Stimulated activated CD4-positive, alpha-beta T cell treated with anti-CD3 and anti-CD28 coated beads, Interleukin-15, amount 100 ng/mL, for 48 hours (primary cell): ENCODE measurements at places on chromosomes 5 and 9.

- no peak for DNase-seq
Observed at GRCh38 chr5:80191991-80192398, 63.9 kb downstream of the SERINC5 start.

GRCh38 chr9:133448487-133448972, 11.2 kb upstream of the CACFD1 start:
- no peak for DNase-seq

DNA sequence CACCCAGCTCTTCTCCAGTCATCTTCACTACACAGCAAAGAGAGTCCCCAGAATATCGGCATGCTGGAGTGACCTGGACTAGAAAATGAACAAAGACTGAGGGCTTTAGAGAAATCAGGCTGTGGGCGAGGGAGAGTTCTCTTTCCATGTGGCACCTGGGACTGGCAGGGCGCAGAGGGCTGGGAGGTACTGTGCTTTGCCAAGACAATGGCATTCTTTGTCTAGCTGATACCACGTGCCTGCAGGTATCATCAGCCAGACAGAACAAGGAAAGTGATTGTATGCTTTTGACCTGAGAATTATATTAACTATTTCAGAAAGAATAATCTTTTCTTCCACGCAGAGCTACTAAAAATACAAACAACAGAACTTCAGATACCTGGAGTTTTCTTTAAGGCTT, 30.5 kb downstream of the DDX31 start:
- no peak for DNase-seq

- DNase-seq: no peak
Observed at GRCh38 chr9:127991017-127991756, 10.4 kb upstream of the EEIG1 start.

GRCh38 chr9:18037981-18038380, 436.0 kb upstream of the ADAMTSL1 start:
- DNase-seq: no peak

DNA sequence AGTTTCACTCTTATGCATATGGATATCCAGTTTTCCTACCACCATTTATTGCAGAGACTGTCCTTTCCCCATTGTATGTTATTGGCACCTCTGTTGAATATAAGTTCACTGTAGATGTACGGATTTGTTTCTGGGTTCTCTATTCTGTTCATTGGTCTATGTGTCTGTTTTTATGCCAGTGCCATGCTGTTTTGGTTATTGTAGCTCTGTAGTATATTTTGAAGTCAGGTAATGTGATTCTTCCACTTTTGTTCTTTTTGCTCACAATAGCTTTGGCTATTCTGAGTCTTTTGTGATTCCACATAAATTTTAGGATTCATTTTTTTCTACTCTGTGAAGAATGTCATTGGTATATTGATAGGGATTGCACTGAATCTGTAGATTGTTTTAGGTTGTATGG, 26.1 kb upstream of the CCNB1 start:
- DNase-seq: no peak

DNA sequence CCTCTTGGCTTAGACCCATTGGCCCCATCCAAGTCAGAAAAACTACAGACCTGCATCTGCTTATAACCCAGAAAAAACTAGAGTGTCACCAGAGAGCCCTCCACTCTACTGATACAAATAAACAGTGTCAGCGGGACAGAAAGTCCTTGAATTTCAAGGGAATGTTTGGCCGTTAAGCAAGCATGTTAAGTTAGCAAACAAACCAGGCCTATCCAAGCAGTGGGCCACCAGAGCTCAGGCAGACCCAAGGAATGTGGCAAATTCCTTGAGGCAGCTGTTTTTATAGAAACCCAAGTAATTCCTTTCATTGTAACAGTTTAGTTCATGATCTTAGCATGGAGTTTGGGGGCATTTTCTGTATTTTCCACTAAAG, 70.9 kb downstream of the PRLR start:
- DNase-seq: no peak

GRCh38 chr5:763397-763796, 21.1 kb downstream of the ZDHHC11B start:
- no peak for DNase-seq

DNA sequence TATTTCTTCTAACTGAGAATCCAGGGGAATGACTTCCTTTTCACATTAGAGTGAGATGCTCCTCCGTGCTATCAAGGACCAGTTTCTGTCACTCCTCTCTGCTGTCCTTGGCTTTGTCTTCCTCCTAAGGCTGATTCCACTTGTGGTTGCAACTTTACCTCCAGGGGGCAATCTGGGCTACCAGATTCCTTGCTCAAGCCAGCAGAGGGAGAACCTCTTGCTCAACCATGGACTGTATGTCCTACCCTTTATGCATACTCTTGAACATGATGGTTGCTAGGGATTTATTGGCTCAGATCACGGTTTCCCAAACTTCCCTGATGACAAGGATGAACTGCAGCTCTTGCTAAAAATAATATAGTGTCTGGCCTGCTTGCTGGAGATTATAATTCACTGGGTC, 24.0 kb downstream of the NNT start:
- no peak for DNase-seq

DNA sequence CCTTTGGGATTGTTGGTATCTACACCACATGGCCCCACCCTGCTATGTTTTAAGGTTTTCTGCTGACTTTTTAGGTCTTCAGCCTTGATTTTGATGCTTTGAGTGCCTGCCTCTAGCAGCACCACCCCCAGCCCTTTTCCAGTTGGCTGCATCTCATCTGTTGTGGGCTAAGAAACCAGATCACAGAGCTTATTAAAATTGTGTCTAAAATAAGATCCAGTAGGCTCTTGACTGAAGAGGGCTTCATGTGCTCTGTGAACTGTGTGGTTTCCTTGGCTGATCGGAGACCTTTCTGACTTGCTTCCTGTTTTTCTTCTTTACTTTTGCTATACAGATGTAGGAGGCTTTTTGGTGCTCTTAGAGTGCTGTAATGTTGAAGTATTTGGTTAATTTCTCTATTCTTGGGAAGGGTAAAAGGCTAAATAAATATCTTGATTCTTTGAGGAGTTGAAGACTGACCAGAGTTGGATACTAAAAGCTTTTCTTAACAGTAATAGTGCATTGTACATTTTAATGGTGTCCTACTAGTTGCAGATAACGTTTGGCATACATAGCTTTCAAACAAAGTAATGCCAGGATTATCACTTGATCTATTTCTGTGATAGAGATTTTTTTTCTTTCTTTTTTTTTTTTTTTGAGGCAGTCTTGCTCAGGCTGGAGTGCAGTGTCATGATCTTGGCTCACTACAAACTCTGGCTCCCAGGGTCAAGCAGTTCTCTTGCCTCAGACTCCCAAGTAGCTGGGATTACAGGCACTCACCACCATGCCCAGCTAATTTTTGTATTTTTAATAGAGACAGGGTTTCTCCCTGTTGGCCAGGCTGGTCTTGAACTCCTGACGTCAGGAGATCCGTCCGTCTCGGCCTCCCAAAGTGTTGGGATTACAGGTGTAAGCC, 4.5 kb downstream of the UBE2D2 start:
- no peak for DNase-seq

DNA sequence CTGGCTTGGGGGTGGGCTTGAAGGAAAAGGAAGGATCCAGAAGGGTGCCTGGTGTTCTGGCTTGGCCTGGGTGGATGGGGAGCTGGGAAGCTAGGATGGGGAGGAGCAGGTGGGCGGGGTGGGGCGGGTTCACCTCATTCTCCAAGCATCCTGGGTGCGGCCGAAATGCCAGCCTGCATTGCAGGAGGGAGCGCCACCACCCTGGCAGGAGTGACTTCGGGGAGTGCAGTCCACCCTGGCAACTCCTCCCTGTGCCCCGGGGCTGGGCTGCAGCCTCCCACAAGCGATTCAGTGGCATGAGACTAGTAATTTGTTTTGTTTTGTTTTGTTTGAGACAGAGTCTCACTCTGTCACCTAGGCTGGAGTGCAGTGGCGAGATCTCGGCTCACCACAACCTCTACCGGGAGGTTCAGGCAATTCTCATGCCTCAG, 5.5 kb downstream of the TTC16 start:
- no peak for DNase-seq
